DMS79 (cell line): ENCODE measurements at places on chromosomes 12 and 14.

GRCh38 chr12:52942901-52943181 is 6.1 kb upstream of the KRT18 start:
- DNase-seq: no peak

GRCh38 chr12:127247937-127248336 is 1019.0 kb upstream of the TMEM132C start:
- no peak for DNase-seq

GRCh38 chr14:95434121-95434520 is 82.3 kb downstream of the SYNE3 start:
- no peak for DNase-seq

DNA sequence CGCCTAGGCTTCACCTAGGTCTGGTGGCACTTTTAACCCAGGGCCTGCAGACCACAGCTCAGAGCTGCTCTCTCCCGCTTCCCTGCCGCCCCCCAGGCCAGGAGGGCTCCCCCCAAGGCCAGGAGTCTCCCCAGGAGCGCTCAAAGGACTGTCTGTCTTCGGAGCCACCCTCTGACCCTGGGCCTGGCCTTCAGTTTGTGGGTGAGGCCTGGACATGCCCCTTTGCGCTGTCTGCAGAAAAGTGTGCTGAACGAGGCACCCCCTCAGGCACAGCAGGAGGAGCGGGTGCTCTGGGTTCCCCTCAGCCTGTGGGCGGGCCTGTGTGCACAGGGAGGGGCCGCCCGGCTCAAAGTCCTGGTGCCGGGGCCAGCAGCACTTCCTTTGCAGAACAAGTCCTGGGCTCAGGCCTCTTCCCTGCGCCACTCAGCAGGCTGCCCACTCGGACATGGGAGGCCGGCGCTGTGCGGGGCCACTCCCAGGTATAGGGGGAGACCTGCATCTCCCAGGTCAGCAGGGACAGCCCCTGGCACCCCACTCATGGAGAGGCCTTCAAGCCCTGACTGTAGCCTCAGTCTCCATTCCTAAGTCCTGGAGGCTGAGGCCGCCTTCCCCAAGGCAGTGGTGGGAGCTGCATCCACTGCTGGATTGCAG is 14.3 kb downstream of the DEGS2 start:
- DNase-seq: no peak

- DNase-seq: no peak
Measured at GRCh38 chr12:122199484-122200355, 3.8 kb upstream of the B3GNT4 start.

GRCh38 chr14:24673534-24674203 is 39.7 kb upstream of the GZMB start:
- no peak for DNase-seq

GRCh38 chr14:104106471-104106991 is 21.0 kb downstream of the ASPG start:
- no peak for DNase-seq

DNA sequence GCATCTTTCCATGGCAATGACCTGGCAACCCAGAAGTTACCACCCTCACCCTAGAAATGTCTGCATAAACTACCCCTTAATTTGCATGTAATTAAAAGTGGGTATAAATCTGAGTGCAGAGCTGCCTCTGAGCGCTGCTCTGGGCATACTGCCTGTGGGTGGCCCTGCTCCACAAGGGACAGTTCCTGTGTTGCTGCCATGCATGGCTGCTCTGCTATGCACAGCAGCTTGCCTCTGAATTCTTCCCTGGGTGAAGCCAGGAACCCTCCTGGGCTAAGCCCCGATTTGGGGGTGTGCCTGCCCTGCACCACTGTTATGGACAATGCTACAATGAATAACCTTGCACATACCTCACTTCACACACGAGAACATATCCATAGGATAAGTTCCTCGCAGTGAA is 35.7 kb upstream of the GPR132 start:
- DNase-seq: no peak

DNA sequence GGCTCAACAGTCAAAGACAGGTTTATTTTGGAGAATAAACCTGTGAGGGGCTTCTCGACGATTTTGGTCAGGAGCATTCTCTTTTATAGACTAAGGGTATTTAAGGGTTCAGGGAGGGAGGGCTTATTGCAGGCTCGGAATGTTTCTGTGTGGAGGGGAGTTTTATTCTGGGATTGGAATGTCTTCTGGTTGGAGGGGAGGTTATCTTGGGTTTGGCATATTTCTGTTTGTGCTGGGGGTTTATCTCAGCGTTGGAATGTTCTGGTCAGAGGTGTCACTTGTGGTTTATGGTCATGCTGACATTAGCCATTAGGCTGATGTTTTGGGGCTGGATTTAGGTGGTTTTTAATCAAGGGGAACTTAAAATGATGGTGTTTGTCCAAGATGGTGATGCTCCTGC is 103.9 kb downstream of the SUDS3 start:
- DNase-seq: no peak

- no peak for DNase-seq
Measured at GRCh38 chr12:52895726-52896189, 9.1 kb downstream of the KRT8 start.

- DNase-seq: no peak
Measured at GRCh38 chr12:21542403-21542802, 16.3 kb downstream of the SPX start.

GRCh38 chr12:100842156-100842555 is 47.6 kb downstream of the ANO4 start:
- no peak for DNase-seq

- no peak for DNase-seq
Measured at GRCh38 chr14:23725980-23726710, 90.0 kb downstream of the DHRS2 start.

DNA sequence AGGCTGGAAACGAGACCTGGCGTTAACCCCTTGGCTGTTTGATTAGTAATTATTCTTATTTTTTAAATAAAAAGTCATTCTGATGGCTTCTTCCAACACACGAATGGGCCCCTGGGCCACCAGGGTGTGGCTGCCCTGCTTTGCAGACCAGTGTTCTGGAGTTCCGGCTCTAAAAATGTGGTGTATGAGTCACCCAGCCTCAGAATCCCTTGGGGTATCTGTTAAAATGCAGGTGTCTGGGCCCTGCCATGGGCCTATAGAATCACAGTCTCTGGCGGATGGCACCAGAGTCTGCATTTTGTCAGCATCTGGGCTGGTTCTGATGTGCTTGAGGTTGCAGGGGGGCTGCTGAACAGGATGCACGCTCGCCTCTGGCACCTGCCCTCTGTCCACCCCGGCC is 2.5 kb upstream of the PSMC1 start:
- DNase-seq: no peak

DNA sequence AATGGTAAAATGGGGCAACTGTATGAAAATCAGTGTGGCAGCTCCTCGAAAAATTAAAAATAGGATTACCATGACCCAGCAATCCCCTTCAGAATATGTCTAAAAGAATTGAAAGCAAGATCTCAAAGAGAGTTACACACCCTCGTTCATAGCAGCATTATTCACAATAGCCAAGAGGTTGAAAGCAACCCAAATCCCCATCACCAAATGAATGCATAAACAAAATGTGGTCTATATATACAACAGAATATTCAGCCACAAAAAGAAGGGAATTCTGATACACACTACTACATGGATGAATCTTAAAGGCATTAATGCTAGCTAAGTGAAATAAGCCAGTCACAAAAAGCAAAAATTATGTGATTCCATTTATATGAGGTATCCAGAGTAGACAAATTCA is 27.2 kb downstream of the RAD52 start:
- DNase-seq: no peak

DNA sequence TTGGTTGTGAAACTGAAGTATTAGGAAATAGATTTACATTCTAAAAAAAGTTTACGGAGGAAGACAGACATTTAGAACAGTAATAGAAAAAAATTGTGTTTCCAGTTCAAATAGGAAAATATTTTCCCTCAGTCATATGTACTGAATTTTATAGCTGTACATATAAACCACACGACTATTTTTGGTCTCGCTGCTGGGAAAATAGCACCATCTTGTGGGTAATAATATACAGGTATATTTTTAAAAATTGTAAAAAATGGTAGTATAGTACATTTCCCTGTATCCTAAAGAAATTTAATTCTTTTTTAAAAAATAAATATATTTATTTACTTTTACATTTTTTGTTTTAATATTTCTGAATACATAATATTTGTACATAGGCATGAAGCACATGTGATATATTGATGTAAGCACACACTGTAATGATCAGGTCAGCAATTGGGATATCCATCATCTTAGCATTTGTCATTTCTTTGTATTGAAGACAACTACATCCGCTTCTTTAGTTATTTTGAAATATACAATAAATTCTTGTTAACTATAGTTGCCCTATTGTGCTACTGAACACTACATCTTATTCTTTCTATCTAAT is 168.6 kb downstream of the ALX1 start:
- no peak for DNase-seq

- no peak for DNase-seq
Measured at GRCh38 chr12:76237086-76237701, 111.0 kb downstream of the BBS10 start.

- no peak for DNase-seq
Measured at GRCh38 chr14:85280074-85280473, 249.9 kb upstream of the FLRT2 start.
